Glutamatergic neuron (in vitro differentiated cells): ENCODE measurements at places on chromosomes 11 and 22.

GRCh38 chr11:14345668-14346067 lies 13.3 kb downstream of the RRAS2 start:
- no peak for DNase-seq

- DNase-seq = no peak
These were observed 15.3 kb upstream of the SLCO2B1 start for GRCh38 chr11:75135651-75136050.

GRCh38 chr11:27367881-27368280 lies 4.9 kb upstream of the CCDC34 start:
- no peak for DNase-seq

- no peak for DNase-seq
These were observed 96.5 kb downstream of the CWC15 start for GRCh38 chr11:94876645-94877442.

GRCh38 chr11:36222831-36223635 lies 66.2 kb downstream of the COMMD9 start:
- no peak for DNase-seq

GRCh38 chr11:9827708-9828107 lies 163.8 kb downstream of the SWAP70 start:
- no peak for DNase-seq
